Islet precursor cell (in vitro differentiated cells): ENCODE measurements at places on chromosomes 5 and 9.

DNA sequence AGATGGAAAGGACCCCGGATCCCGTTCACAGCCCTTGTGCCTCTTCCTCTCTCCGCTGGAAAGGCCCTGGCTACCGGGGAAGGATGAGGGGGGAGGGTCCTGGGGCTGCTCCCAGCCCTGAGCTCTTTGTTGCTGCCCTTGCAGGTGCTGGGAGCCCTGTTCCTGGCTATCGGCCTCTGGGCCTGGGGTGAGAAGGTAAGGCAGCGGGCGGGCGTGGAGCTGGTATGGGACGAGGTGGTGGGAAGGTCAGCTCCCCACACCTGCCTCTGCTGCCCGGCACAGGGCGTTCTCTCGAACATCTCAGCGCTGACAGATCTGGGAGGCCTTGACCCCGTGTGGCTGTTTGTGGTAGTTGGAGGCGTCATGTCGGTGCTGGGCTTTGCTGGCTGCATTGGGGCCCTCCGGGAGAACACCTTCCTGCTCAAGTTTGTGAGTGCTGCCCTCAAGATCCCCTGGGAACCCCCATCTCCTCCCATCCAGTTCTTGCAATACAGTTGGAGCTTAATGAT is 4.2 kb downstream of the TSPAN17 start:
- no peak for DNase-seq

- no peak for DNase-seq
These were observed 169.0 kb downstream of the DOCK2 start for GRCh38 chr5:169805937-169806700.

- no peak for DNase-seq
These were observed 55.0 kb upstream of the BNC2 start for GRCh38 chr9:16925426-16925825.

DNA sequence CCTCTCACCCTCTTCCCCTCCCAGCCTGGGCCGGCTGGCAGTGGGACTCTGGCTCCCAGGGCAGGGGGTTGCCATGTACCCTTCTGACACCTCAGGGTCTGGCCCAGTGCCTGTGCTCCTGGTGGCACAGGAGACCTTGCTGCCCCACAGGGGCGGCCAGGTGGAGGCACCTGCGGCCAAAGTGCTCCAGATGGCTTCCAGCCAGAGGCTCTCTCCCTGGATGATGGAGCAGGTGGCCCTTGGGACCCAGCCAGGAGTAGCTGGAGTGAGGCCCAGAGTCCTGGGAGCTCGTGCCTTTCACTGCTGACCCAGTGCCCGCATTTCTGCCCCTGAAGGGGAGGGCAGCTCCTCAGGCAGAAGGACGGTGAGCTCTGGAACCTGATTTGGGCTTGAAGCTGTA is 87.3 kb downstream of the NTNG2 start:
- no peak for DNase-seq

GRCh38 chr5:174971210-174971609 is 246.8 kb downstream of the MSX2 start:
- DNase-seq: no peak

- peak; percentile 65 for DNase-seq
These were observed 754 bp downstream of the DCAF12 start for GRCh38 chr9:34125681-34126206.

DNA sequence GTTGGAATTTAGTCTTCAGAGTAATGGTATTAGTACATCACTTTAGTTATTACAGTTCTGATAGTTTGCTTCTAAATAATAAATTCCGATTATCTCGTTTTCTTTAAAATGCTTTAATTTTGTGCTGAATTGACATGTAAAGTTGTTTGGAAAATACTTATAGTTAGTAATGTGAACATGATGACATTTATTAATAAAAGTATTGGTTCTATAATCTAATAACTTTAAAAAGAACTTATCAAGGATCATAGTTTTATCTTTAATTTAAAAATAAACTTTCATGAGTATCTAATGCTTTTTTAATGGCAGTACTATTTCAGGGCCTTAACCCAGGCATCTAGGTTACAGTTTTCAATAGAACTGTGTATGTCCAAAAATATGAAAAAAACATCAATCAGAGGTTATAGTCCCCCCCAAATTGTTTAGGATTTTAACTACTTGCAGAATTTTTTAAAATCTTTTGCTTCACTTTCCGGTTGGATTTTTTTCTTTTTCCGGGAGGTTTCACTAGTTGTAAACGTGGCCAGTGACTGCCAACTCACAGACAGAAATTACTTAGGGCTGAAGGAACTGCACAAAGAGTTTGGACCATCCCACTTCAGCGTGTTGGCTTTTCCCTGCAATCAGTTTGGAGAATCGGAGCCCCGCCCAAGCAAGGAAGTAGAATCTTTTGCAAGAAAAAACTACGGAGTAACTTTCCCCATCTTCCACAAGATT is 680 bp downstream of the GPX8 start:
- DNase-seq: peak; percentile 90

- DNase-seq: peak; percentile 56
These were observed 11.7 kb downstream of the MPDZ start for GRCh38 chr9:13267743-13268142.

- no peak for DNase-seq
These were observed 350.4 kb upstream of the CDH9 start for GRCh38 chr5:27388755-27389154.
